Fibroblast of mammary gland (primary cell): ENCODE measurements at places on chromosomes 2 and 18.

DNA sequence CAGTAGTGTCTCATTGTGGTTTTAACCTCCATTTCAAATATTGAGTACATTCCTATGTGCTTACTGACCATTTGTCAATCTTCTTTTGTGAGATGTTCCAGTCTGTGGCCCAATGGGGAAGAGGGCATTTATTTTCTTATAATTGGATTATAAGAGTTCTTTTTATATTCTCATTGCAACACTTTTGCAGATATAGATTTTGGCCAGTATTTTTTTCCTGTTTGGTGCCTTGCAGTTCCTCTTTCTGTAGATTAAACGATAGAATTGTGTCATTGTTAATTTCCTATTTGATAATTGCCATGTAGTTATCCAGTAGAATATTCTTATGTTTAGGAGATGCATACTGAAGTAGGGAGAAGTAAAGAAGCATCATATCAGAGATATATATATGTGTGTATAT, 56.4 kb upstream of the CYTIP start:
- DNase-seq = no peak

DNA sequence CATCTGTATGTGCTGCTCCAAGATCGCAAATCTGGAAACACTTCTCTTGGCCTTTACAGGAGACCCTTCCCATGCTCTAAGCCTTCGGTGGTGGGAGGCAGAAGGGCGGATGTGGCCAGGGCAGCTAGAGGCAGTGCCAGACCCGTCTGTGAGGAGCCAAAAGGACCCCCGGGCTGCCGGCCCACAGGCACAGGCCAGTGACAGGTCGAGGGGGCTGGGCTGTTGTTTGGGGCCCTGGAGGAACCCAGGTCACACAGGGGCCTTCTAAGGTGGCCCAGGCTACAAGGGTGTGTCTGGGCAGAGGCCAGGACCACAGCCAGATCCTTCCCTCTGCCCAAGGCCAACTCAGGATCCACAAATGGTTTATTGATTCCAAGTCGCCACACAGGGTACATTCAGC, 49.4 kb downstream of the SLC66A2 start:
- no peak for DNase-seq

DNA sequence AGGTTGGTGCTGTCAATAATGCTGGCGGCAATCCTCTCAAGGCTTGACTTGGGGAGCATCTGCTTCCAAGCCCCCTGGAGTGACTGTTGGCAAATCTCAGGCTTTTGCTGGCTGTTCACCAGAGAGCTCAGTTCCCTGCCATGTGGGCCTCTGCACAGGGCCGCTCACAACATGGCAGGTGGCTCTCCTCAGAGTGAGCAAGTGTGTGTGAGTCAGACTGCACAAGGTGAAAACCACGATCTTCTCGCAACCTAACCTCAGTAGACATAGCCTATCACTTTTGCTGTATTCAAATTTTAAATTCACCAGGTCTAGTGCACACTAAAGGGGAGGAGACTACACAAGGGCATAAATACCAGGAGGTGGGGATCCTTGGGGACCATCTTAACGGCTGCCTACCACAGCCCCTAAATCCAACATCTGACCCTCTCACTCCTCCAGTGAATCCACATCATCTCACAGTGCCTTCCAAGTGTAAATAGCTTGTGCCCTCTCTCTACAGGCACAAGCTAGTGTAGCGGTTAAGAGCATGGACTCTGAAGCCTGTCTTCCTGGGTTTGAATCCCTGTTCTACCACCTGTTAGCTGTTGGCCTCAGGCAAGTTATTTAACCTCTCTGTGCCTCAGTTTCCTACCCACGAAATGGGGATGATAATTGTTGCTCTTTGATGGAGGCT, 187.7 kb upstream of the CXCR4 start:
- DNase-seq = no peak

DNA sequence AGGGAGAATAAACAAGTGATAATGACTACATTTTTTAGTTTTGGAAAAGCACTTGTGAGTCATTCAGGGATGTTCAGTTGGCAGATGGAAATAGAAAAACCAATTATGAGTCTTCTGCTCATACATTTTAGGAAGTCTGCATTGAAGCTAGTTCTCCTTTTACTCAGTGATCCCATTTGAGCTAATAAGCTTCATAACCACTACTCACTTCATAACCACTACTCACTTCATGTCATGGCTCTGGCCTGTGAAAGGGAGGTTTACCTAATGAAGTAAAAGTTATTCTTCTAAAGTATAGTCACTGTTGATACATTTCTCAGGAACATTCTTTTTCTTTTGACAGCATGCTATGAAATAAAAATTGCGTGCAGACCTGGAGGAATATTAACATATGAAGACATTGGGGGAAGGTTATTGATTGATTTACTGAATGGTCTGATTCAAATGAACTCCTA, 948.7 kb downstream of the TSN start:
- DNase-seq = no peak

- no peak for DNase-seq
Measured at GRCh38 chr18:46755315-46756024, 1.4 kb downstream of the ST8SIA5 start.

GRCh38 chr18:22168360-22168921, 948 bp upstream of the GATA6 start:
- DNase-seq = no peak

- DNase-seq = no peak
Measured at GRCh38 chr2:150063931-150064548, 423.4 kb downstream of the RND3 start.

DNA sequence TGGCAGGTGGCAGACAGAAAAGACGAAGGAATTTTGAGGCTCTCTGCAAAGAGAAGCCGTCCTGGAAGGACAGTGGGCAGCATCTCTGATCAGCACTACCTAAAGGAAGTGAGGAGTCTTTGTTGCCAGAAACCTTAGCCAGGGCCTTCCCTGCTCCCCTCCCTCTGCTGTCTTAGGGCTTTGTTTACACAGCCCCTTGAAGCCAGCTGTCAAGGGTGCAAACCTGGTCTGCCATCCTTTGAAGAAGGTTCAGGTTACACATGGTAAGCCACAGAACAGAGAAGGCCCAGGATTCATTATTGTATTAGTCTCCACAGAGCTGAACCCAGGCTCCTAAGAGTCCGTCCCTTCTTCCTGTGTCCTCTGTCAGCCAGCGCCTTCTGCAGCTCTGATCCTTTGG, 356.7 kb downstream of the TGIF1 start:
- DNase-seq = no peak

- DNase-seq = no peak
Measured at GRCh38 chr2:5764041-5764440, 71.9 kb downstream of the SOX11 start.
